ENCODE measurements at places on chromosomes 6 and 20.

DNA sequence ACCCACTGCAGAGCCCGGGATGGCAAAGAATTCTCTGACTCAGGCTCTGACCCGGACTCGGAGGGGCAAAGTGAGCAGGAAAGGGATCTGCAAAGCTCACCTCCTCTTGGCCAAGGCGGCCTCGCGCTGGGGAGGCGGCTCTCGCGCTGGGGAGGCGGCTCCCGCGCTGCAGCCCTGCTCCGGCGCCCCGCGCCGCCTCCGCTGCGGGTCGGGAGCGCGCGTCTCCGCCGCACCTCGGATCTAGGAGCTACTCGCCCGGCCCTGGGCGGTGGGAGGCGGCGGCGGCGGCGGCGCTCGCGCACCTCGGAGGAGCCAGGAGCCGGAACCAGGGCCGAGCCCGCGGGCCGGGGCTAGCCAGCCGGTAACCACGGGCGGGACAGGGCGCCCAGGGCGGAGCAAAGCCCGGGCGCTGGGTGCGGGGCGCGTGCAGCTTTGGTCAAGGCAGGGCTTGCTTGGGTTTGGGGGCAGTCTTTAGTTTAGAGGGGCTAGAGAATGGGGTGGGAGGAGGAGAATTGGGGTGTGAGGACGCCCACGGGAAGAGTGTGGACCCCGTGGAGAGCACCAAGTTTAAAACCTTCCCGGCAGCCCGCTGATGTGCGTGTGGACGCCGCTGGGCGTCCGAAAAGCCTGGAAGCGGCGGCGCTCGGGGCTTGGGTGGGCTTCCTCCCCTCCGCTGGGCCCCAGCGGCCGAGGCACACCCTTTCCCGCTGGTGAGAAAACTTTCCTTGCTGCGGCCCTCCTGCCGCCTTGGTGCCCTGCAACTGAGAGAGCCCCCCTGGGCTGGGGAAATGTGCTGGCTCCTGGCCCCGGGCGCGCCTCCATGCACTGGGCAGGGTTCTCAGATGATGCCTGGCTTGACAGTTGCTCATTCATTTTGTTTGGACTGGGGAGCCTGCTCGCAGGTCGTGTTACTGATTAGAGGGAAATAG is at the start of gene MRAP2:
TSS of gene MRAP2 (plus strand) at position 250 of the 929 bp plus-strand sequence. CDS start 21,547 bp downstream, outside the sequence.
- no peak for DNase-seq

GRCh38 chr6:154515826-154516225 is 5.3 kb upstream of the CNKSR3 start:
- DNase-seq: no peak

- no peak for DNase-seq
Observed at GRCh38 chr6:24139639-24140038, 13.6 kb downstream of the NRSN1 start.

DNA sequence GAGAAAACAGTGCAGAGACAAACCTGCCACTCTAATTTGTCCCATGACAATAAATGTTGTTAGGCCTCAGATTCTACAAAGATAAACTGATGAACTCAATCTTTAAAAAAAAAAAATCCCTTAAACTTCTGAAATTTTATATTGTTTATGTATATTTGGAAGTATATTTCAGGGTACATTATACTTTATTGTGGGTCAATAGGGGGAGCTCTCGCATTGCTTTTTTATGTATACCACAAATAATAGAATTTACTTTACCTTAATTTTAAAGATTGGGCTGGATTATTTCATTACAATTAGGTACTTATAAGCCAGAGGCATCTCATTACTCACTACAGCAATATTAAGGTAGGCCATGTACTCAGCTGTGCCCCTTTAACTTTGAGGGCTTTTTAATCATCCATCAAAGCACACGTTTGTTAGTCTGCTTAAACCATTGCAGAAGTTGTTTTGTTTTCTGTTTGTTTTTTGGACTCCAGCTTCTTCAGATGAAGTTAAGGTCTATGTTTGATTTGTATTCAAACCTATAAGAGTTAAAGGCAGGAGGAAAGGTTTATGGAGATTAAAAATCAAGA is 56.3 kb upstream of the EYA4 start:
- DNase-seq: no peak

GRCh38 chr20:24996449-24997377 is 4.2 kb upstream of the APMAP start:
- DNase-seq: no peak
